WERI-Rb-1 (cell line): ENCODE measurements at places on chromosomes 7 and 10.

DNA sequence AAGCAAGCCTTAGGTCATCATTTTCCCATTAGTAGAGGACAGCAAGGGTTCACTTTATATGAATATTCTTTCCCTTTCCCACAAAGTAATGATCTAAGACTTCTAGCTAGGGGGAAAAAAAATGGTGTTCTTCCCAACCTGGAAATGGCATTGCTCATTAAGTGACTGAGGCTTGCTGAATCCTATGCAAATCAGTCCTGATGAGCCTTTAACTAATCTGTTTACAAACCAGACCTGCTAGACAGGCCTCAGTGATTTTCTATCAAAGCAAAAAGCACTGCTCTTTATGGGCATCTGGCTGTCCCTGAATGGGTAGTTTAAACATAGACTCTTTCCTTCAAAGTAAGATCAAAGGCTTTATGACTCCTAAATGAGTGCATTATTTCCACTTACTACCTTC lies 146.3 kb downstream of the HIBADH start:
- DNase-seq = no peak

- peak; percentile 23 for DNase-seq
Observed at GRCh38 chr10:117175215-117175900, 21.9 kb upstream of the KCNK18 start.

- no peak for DNase-seq
Observed at GRCh38 chr7:80589631-80590030, 48.8 kb upstream of the CD36 start.

DNA sequence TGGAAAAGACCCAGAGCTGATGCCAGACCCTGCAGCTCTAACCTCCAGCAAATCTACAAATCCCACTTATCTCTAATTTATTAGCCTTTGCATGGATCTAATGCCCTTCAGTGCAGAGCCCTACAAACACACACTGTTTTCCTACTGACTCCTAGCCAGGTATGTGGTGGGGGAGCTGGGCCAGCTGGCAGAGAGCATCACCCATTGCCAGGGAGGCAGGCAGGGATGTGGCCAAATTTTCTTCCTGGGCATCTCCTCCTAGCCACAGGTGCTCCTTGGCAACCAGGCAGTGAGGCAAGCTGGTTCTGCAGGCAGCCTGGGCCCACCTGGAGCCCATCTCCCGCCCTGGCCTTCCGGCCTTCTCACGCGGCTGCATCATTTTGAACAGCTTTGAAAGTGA lies 55.9 kb upstream of the EMX2 start:
- no peak for DNase-seq

DNA sequence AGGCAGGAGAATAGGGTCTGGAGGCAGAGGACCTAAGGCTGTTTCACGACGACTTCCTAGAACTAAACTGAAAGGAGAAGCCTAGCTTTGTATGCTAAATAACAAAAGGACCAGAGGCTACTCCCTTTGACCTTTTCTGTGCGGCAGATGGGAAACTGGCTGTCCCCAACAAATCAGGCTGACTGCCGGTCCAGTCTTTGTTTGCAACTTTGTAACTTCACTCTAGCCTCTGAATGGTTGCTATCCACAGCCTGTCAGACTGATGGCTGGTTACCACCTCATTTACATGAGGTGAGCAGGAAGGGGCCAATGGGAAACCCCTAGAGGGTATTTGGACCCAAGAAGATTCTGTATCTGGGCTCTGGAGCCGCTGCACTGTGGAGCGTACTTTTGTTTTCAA lies 132.6 kb upstream of the SHH start:
- no peak for DNase-seq

GRCh38 chr7:107232568-107233090 lies 63.8 kb downstream of the HBP1 start:
- DNase-seq = no peak

DNA sequence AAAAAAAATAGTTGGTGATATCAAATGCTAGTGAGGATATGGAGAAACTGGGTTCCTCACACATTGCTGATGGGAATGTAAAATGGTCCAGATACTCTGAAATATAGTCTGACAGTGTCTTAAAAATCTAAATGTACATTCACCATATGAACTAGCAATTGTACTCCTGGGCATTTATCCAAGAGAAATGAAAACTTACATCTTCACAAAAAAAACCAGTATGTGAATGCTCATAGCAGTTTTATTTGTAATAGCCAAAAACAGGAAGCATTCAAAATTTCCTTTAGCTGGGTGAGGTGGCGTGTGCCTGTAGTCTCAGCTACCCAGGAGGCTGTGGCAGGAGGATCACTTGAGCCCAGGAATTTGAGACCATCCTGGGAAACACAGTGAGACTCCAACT lies 2.1 kb upstream of the SSC4D start:
- no peak for DNase-seq

DNA sequence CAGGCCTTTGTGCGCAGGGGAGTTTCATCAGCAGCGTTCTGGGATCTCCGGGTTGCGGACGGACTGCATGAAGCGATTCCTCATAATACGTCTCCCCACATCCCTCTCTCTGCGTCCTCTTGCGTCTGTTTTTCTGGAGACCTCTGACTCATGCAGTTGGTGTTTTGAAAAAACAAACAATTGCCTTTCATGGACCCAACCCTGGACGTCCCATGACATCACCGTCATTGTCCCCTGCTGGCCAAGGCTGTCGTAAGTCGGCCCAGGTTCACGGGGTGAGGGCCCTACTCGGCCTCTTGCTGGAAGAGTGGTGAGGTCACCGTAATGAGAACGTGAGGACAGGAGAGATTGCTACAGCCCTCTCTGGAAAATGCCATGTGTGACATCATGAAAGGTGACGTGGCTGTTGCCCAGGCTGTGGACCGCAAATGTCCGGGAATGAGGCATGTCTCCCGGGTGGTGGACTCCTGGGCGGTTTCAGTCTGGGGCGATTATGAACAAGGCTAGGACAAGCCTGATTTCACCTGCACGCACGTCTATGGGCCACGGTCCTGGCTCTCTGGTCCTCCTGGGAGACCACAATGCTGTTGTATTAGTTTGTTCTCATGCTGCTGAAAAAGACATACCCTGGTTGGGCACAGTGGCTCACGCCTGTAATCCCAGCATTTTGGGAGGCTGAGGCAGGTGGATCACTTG lies 9.8 kb upstream of the MAFK start:
- no peak for DNase-seq

DNA sequence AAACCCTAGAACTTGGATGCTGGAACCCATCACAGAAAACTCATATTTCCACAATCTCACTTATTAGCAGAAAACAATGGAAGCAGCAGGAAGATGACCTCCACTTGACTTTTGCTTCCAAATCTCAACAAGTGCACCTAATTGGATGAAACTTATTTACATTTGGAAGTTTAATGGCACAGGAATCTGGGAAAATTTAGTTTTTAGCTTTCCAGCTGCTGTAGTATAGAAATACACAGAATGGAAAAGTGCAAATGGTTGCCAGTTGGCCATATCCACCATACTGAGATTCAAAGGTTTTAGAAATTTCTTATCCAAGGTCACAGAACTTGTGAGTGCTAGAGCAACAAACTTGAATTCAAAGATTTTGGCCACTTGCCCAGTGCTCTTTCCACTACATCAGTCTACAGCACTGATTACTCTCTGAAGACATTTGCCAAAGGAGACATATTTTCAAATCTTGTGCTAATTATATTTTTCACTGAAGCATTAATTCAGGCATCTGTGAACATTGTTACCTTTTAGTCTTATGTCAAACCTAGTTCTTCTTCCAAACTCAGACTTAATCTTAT lies 9.3 kb upstream of the AHR start:
- DNase-seq = no peak

- DNase-seq = peak; percentile 79
Observed at GRCh38 chr7:155598810-155599210, 45.7 kb upstream of the RBM33 start.

DNA sequence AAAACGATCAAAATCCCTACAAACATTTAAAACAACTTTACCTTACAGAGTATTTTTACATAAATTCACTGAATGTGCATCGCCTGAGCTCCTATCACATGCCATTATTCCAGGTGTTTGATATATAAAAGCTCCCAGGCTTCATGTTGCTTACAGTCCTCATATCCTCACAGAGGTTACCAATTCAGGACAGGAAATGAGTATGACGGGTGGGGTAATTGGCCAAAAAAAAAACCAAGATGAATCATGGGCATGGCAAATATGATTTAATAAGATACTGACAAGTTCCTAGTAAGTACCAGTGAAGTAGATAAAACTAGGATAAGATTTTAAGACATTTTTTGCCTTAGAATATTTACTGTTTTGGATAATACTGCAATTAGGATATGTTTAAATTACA lies 135.8 kb downstream of the KMT2E start:
- DNase-seq = no peak

- no peak for DNase-seq
Observed at GRCh38 chr7:20201380-20201779, 15.8 kb downstream of the MACC1 start.

GRCh38 chr7:97798046-97799019 lies 66.4 kb downstream of the TAC1 start:
- DNase-seq = no peak

DNA sequence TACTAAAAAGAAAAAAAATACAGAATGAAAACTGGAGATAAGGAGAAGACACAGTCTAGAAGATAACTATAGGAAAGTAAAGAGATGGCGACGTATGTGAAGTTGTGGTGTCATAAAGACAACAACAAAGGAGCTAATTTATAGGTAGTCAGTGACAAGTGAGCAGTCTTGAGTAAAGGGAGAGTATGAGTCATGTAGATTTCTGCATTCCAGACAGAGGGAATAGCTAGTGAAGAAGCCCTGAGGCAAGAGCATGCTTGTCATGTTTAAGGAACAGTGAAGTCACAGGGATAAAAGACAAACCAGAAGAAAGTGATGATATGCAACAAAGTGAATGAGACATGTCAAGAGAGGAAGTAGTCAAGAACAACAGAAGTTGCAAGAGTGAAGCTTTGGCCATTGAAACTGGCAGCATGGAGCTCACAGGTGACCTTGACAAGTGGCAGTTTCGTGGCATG lies 2.3 kb upstream of the MIOS start:
- DNase-seq = no peak

DNA sequence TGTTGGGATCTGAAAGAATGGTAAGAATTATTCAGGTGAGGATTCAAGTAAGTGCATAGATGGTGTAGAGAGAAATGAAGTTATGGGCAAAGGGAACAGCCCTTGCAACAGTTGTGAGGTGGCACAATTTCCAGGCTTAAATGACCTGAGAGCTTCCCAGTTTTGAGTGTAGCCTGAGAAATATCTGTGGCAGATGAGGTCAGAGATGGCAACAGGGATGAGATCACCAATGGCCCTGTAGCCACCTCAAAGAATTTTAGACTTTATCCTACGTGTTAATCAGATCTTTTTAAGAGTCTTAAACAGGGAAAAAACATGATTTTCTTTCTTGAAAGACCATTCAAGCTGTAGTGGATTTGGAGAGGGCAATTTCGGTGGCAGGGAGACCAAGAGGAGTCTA lies 1.9 kb upstream of the NRF1 start:
- DNase-seq = no peak
